ENCODE measurements at places on chromosomes 3 and 15. TPM values are rescaled to one million over a fixed set of nuclear protein-coding genes. Genes with fewer than 3 reads are reported as not detected.

DNA sequence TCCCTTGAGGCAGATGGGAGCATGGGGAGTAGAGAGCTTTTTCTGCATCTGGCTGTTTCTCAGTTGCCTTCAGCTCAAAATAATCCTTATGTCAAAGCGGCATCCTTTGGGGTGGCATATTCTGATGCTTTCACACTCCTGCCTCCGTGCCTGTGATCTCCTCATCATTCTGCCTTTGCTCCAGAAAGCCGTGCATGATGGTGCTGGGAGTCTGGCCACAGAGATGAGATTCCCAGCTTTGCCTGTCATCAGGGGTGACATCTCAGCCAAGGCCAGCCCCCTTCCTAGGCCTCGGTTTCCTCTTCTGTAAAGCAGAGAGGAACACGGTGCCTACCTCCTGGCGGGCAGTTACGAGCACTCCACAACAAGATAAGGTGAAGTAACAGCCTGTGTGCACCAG lies 96.3 kb upstream of the ALDH1A3 start:
- DNase-seq: no peak

DNA sequence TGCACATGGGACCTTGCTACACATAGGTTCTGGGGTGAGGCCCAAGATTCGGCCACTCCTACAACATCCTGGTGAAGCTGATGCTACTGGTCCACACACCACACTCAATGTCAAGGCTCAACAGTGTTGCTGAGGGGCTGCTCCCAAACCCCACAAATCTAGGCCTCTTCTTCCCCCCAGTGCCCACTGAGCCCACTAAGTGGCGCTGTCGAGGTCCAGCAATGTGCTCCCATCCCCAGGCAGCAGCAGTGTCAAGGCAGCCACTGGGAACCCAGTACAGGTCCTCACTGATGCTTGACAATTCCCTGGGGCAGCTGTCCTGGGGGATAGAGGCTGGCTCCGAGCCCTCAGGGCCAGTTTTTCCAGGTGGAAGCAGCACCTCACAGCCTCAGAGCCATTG lies 21.5 kb downstream of the SCN5A start:
- DNase-seq: no peak

The PLAAT1 gene
- 8.4 TPM for total RNA-seq

The SLC27A2 gene
- 7.8 TPM for total RNA-seq

The IL17RD gene
- total RNA-seq: 28.7 TPM

The MST1 gene
- total RNA-seq: 12.4 TPM

All from kidney epithelial cell (primary cell).